ENCODE measurements at places on chromosomes 13 and 19.

DNA sequence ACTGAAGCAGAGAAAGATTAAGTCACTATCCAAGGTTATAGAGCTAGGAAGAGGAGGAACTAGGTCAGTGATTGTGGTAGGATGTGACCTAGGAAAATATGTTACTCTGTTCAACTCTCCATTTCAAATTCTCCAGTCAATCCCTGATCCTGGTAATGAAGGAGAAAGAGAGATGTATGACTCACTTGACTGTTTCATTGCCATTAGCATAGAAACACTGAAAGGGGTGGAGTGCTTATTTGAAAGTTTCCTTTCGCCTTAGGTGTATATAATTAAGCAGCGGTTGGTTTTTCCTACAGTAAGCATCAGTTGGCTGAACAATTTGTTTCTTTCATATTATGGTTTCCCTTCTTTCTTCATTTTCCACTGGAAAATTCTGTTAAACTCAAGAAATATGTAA, 198.1 kb upstream of the CSNK1A1L start:
- no peak for DNase-seq

DNA sequence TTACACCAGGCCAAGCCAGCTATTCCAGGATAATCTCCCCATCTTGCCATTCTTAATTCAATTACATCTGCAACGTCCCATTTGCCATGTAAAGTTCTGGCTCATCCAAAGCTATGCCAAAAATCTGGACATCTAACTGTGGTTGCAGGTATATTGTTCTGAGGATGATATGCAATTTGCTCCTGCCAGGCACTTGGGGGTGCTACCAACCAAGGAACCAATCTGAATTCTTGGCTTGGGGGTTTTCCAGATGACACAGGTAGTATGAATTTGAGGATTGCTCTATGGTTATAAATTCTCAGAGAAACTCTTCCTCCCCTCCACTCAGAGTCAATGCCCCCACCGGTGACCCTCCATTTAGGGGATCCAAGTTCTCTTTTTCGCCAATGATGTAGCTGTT, 33.0 kb downstream of the CRYL1 start:
- DNase-seq = no peak

DNA sequence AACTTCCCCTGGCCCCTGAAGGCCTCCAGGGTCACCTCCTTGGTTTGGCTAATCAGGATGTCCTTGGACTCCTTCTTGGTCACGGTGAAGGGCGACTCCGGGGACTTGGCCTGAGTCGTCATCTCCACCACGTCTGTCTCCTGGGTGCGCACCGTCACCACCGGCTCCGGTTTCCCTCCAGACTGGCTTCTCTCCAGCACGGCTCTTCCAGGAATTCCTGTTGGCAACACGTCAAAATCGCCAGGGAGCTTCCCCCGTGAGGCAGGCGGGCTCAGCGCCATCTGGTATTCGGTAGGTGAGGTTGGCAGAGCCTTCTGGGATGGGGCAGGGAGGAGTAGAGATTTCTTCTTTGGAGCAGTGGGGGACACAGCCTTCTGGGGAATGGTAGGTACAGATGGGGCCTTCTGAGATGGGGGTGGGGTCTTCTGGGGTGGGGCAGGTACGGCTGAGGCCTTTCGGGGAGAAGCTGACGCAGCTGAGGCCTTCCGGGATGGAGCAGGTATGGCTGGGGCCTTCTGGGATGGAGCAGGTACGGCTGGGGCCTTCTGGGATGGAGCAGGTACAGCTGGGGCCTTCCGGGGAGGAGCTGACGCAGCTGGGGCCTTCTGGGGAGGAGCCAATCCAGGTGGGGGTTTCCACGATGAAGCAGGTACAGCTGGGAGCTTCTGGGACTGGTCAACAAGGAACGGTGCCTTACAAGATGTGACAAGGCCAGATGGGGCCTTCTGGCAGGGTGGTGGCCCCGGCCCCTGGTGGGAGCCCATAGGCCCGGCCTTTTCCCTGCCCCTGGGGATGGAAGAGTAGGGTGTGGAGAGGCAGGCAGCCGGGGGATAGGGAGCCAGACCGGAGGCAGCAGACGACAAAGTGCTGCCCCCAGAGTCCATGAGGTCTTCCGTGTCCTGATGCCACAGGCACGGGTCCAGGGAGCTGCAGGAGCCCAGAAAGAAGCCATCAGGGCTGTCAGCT, 3.8 kb downstream of the GARIN5B start:
- DNase-seq = no peak

GRCh38 chr19:6527893-6528543, 2.8 kb upstream of the TNFSF9 start:
- no peak for DNase-seq

GRCh38 chr13:111663953-111664421, 343.5 kb downstream of the TEX29 start:
- no peak for DNase-seq

DNA sequence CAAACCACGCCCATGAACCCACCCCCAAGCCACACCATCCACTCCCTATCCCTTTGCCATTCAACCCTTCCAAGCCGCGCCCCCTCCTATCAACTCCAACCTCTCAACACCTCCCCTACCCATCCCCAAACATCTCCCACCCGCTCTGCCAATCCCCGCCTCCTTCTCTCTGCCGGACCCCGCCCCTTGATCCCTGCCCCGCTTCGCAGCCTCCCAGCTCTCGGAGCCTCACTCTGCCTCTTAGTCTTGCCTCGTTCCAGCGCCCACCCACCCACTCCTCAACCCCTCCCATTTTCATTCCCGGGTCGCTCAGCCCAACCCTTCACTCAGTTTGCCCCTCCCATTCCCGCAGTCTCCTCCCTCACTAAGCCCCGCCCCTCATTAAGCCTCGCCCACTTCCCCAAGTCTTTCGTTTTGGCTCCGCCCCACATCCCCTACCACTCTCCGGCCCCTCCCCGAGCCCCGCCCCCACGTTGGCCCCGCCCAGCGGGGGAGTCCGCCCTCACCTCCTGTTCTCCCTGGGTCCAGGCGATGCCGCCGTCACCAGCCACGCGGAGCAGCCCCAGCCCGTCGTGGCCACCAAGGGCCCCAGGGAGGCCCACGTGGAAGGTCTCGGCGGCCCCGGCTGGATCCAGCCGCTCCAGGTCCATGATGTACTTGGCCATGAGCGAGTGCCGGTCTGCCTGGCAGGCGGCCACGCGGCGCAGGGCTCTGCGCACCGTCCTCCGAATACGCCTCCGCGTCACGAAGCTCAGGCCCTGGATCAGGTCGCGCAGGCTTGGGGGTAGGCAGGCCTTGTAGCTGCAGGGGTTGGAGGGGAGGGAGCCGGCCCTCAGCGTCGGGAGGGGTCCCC, 5.7 kb downstream of the JAK3 start:
- DNase-seq = peak; percentile 44

All from activated CD4-positive, alpha-beta T cell treated with anti-CD3 and anti-CD28 coated beads for 1 hour (primary cell).